Daoy (cell line): ENCODE measurements at places on chromosomes 1 and 21. TPM values are rescaled to one million over a fixed set of nuclear protein-coding genes. Genes with fewer than 3 reads are reported as not detected.

DNA sequence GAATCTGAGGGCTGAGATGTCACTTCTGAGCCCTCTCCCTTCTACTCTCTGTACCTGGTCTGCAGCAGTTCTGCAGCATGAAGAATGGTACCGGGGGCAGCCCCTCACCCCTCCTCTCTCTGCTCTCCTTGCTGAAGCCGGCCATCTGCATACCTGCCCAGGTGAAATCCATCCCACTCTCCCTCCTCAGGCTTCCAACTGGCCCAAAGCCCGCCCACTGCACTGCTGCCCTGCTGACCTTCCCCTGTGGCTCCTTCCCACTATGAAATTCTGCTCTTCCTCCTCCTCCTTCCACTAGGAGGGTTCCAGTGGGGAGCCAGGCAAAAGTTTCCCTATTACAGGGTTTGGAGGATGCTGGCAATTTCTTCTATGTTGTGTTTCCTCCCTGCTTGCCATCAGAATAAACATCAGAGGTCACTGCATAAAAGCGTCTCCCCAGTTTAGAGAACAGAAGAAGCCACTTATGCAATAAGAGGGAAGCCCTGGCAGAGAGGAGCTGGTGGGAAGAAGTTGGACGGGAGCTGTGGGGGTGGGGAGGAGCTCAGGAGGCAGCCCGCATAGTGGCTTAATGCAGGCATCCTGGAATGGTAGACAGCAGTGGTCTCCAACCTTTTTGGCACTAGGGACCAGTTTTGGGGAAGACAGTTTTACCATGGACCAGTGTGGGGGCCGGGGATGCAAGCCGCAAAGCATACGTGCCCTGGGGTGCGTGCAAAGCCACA, 30.3 kb downstream of the TMCO4 start:
- DNase-seq, result no peak

- peak; percentile 24 for DNase-seq
Observed at GRCh38 chr1:12369258-12369657, 139.4 kb downstream of the VPS13D start.

DNA sequence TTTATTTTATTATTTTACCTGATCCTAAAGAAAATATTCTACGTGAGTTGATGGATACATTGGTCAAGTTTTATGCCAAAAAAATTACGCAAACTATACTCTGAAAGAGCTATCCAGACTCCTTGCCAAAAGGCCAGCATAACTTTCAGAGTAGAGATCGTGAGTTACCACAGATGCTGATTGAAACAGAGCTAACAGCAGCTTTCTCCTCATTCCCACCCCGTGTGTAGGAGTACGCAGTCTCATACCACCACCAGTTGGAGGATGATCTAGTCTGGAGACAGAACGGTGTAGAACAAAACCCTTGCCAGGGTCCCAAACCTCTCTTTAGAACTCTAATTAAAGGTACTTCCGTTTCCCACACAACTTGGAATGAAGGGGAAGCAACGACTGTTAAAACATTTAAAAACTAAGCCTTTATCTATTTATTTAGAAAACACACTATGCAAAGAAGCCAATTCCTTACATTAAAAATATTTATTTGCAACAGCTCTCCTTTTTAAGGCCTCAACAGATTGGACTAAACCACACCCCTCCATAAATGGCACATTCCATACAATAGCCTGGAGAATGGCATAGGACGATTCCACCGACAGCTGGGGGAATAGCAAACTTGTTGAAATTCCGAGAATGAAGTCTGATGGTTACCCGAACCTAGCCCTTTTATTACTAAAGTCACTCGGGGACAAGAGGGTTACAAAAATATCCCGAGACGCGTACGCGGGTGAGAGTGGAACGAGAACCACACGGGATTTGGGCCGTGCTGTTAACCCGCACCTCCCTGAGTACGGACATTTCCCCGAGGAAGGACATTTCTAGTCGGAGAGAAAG, 1.4 kb downstream of the NUCKS1 start:
- peak; percentile 41 for DNase-seq

DNA sequence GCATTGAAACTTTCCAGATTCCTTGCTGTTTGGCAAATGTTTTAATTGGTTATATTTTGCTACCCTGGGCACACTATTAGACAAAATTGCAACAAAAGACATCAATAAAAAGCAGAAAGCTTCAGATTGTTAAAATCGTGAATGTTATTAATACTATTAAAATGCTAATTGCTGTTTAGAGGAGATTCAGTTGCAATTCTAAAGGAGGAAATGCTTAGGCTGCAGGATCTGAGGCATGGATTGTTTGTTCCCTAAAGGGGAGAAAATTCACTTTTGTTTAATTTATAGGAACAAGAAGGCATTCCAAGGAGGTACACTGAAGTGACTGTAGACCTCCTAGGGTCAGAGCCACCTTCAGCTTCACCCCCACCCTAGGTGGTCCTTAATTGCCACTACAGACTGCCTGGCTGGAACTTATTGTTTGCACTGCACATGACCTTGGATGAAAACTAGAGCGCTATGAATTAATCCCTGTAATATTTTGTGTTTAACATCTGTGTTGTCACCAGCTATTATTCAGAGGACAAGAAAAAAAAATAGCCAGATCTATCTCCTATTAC, 1266.9 kb upstream of the ADGRL2 start:
- no peak for DNase-seq

DNA sequence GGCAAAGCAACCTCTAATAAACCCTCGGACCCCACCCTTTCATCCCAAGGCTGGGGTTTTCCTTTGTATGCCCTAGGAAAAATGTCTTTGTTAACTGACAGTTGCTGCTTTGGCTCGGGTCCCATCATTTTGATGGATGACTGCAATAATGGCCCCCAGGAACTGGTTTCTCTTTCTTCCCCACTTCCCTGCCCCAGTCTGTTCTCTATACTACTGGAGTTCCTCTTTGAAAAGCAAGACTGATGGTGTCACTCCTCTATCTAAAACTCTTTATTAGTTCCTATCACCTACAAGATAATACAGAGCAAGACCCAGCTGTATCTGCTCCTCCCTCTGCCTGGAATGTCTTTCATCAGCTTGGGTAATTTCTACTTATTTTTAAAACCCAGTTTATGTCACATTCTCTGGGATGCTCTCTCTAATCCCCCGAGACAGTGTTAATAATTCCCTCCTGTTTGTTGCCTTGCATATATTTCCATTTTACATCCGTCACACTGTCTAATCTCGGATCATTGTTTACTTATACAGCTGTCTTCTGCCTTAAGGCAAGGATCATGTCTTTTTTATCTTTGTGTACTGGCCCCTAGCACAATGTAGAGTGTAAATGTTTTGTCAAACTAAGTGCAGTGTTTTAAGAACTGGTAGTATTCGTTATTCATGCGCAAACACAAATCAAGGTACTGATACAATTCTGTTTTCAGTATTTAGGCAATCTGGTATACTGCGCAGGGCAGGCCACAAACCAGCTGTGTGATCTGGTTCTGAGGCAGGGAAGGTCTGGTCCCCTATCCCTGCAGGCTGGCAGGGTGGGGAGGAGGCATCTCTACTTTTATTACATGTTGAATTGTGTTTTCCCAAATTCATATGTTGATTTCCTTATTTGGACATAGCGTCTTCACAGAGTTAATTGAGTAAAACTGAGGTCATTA, 16.1 kb downstream of the SLAMF1 start:
- no peak for DNase-seq

Gene SPATA46
- total RNA-seq, result not detected in 2 replicates

Gene ACKR1
- not detected in 2 replicates for total RNA-seq

Gene HENMT1
- total RNA-seq, result not detected in 2 replicates
